ENCODE measurements at places on chromosomes 1 and 21. TPM values are rescaled to one million over a fixed set of nuclear protein-coding genes. Genes with fewer than 3 reads are reported as not detected.

Gene CR2
- total RNA-seq = not detected

Gene OPTC
- total RNA-seq = not detected

DNA sequence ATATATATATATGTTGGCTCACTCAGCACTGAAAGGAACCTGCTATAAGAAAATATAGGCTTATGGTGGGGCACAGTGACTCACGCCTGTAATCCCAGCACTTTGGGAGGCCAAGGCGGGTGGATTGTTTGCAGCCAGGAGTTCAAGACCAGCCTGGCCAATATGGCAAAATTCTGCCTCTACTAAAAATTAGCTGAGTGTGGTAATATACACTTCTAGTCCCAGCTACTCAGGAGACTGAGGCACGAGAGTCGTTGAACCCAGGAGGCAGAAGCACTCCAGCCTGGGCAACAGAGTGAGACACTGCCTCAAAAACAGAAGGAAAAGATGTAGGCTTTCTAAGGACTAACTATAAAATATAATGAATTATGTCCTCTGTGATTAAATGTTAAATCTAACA lies 14.6 kb upstream of the MUTYH start:
- H3K4me3 ChIP-seq = no peak overlapping the region
- H3K27me3 ChIP-seq = no peaks in the 10 kb centered on the region
- no peaks in the 10 kb centered on the region for H3K36me3 ChIP-seq
- no peak for DNase-seq

DNA sequence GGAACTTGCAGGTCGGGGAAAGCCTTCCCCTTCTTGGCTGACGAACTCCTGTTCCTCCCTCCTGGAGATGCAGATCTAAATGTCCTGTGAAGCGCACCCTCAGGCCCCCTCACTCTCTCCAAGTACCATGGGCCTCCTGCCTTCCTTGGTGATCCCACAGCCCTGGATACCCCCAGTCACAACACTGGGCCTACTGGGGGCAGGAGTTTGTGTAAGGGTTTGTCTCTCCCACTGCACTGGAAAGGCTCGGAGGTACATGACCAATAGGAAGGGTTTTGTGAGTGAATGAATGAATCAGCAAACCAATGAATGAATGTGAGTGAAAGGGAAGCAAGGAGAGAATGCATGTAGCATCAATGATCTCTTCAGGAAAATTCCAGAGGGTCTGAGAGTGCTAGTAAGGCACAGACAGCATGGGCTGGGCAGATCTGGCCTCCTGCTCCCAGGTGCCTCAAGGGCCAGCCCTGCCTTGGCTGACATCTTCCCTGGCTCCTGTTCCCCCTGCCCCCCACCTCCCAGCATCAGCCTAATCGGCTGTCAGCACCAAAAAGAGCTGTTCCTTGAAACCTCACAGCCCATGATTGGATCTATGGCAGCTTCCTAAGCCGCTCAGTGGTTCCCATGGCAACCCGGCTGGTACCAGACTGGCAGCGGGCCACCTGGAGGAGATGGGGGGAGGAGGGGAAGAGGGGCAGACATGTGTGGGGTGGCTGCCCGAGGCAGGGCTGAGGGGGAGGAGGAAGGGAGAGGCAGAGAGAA lies 95.8 kb downstream of the VWA5B1 start:
- DNase-seq = no peak
- no peaks in the 10 kb centered on the region for H3K36me3 ChIP-seq
- H3K27ac ChIP-seq = no peak overlapping the region
- no peaks in the 10 kb centered on the region for H3K4me1 ChIP-seq

DNA sequence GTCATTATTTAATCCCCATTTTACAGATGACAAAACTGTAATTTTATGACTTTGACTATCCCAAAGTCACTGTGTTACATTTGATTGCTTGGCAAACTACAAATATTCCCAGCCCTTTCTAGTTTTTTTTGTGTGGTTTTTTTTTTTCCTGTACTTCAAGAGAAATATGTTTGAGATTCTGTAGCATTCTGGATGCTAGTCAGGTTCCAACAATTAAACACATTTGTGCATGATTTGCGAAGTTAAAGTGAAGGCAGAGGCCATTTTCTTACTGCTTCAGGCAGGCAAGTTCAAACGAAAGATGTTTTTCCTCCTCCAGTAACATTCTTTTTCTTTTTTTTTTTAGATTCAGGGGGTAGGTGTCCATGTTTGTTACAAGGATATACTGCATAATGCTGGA lies 107.9 kb upstream of the SERTAD4 start:
- no peaks in the 10 kb centered on the region for H3K36me3 ChIP-seq
- DNase-seq = no peak
- no peaks in the 10 kb centered on the region for H3K27me3 ChIP-seq

Measured in mesothelial cell of epicardium (in vitro differentiated cells).